Stimulated activated CD8-positive, alpha-beta memory T cell treated with anti-CD3 and anti-CD28 coated beads, Interleukin-7, amount 100 ng/mL, for 1 hour (primary cell): ENCODE measurements at places on chromosomes 6 and 20.

DNA sequence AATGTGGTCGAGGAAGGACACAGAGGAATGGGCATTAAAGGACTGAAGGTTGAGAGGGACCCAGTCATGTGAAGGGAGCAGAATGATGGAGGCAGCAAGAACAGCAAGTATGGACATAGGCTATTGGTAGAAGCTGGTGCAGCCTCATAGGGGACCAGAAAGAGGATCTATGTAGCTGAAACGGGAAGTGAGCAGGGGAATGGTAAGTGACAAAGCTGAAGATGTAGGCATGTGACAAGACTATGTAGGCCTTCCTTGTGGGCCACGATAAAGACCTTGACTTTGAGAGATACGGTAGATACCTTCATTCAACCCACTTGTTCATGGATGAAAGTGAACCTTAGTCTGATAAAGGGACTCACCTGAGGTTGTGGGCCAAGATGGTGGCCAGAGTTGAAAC lies 3.5 kb downstream of the CTNNBL1 start:
- DNase-seq = no peak

GRCh38 chr20:32891926-32892660 lies 33.4 kb downstream of the EFCAB8 start:
- no peak for DNase-seq

DNA sequence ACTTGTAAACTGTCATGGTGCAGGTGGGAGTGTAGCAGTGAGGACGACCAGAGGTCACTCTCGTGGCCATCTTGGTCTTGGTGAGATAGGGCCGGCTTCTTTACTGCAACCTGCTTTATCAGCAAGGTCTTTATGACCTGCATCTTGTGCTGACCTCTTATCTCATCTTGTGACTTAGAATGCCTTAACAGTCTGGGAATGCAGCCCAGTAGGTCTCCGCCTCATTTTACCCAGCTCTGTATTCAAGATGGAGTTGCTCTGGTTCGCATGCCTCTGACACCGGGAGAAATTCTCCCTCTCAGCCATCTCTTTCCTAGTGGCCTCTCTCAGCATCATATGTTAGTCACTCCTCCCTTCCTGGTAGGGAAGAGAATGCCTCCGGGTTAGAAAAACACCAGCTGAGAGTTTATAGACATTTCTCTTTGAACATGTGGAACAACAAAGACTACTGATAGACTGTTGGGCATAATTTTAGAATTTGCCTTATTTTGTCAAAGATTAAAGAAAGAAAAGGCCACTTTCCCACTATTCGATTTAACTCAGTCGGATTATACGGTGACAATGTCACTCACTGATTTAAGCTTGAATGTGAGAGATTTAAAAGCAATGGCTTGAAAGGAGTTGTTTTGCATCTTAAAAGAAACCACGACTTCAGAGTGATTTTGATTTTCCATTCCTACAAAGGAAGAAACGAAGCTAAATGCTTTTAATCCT lies 67.9 kb upstream of the SNX9 start:
- DNase-seq = no peak

DNA sequence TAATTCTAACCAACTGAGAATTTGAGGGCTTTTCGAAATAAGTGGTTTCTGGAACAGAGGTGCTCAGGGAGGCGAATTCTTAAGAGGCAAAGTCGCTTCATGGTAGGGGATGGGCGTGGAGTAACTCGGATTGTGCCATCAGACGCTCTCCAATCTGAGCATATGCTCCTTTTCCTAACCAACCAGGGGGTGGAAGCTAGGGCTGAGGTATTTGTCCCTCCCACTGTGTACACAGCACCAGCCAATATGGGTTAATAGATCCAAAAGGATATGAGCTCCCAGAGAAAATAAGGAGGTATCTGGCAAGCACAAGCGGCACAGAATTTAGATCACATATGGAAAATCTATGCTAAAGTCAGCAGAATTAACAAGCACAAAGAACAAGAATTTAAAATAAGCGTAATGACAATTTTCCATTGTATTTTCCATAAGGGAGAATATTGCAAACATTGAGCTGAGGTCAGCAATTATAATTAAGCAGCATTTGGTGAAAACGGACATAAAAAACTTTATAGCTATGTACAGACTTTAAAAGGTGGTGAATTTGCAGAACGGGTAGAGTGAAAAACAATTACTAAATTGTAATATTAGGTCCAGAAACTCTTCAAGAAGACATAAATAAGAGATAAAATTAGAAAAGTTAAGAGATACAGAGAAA lies 55.0 kb upstream of the PHACTR1 start:
- no peak for DNase-seq

DNA sequence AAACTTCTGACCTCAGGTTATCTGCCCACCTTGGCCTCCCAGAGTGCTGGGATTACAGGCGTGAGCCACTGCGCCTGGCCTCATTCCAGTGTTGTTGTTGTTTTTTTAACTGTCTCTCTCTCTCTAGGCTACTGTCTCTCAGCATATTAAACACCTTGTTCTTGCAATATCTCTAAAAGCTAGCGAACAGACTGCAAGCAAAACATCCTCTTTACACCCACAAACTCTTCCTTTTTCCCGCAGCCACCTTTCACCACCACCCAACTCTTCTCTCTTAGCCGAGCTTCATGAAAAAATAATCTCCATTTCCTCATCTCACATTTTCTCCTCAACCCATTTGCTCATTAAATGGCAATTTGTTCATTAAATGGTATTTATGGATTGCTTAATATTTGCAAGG lies 45.5 kb downstream of the SGK1 start:
- DNase-seq = no peak

GRCh38 chr20:36658300-36658699 lies 12.3 kb upstream of the SLA2 start:
- no peak for DNase-seq

DNA sequence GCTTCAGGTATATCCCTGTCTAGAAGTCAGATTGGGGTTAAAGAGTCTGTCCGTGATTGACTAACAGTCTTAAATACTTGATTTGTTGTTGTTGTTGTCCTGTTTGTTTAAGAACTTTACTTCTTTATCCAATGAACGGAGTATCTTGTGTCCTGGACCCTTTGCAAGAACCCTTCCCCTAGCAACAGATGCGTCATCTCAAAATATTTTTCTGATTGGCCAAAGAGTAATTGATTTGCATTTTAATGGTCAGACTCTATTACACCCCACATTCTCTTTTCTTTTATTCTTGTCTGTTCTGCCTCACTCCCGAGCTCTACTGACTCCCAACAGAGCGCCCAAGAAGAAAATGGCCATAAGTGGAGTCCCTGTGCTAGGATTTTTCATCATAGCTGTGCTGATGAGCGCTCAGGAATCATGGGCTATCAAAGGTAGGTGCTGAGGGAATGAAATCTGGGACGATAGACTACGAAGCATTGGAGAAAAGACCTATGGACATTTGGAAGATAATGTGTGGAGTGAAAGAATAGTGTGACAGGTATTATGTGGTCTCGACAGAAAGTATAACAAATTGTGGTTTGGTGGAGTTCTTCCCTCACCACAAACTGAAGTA lies at the start of gene HLA-DRA:
Gene HLA-DRA (plus strand): TSS at position 286 of the 613 bp plus-strand sequence. CDS start 64 bp downstream, at position 350.
- DNase-seq = no peak

DNA sequence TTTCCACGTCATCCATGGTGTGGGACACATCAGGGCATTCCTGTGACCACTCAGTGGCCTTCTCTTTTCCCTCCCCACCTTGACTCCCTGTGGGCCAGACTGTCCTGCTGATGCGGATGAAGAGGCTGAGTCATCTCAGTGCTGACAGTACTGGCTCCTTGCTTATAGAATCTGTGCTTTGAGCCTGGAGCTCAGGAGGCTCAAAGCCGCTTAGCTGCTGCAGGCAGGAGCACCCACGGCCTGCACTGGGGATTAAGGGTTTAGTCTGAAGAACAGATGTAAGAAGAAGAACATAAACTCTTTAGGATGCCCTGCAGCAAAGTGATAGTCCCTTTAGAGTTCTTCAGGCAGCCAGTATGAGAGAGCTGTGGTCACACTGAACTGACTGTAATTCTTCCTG lies 642.0 kb upstream of the CHD6 start:
- DNase-seq = no peak

DNA sequence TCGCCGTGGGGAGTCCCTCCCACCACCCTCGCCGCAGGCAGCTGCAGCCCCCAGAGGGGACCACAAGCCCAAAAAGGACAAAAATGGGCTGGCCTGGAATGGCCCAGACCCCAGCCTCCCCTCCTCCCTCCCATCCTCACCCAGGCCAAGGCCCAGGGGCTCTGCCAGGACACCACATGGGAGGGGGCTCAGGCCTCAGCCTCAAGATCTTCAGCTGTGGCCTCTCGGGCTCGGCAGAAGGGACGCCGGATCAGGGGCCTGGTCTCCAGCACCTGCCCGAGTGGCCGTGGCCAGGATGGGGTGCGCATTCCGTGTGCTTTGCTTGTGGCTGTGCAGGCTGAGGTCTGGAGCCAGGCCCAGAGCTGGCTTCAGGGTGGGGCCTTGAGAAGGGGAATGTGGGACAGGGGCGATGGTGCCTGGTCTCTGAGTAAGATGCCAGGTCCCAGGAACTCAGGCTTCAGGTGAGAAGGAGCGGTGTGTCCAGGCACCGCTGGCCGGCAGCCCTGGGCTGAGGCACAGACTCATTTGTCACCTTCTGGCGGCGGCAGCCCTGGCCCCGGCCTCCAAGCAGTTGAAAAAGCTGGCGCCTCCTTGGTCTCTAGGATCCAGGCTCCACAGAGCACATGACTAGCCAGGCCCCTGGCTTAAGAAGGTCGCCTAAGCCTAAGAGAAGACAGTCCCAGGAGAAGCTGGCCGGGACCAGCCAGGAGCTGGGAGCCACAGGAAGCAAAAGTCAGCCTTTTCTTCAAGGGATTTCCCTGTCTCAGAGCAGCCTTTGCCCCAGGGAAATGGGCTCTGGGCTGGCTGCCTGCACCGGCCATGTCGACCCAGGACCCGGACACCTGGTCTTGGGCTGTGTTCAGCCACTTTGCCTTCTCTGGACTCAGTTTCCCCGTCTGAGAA lies 35.2 kb upstream of the MRGBP start:
- DNase-seq = no peak

DNA sequence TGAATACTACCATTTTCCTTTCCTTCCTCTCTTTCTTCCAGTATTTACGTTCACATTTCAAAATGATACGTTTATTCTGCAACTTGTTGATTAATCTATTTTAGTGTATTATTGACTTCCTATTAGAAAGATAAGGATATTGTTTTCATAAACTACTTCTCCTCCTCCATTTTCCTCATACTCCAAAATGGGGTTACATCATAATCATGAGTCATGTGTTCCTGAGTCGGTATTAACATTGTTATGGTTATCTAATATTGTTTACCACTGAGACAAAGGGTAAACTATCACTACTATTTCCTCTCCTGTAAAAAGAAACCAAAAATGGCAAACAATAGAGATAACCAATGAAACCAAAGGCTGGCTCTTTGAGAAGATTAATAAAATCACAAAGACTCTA lies 126.5 kb upstream of the CDYL start:
- no peak for DNase-seq

DNA sequence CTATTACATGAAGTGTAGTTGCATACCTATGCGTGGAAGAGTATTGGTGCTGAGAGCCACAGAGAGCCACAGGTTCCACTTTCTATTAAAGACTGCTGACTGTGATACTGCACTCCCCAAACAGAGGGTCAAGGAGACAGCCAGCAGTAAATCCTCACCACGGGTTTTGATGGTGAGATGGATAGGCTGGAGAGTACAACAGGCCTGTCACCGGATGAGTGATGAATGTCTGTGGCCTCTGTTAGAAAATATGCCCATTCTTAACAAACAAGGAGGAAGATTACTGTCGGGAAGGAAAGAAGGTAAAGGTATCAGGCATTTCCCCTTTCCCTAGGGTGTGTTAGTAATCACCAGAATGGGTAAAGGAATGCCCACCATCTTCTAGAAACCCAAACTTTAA lies 286.5 kb downstream of the ALDH8A1 start:
- no peak for DNase-seq

- DNase-seq = no peak
Observed at GRCh38 chr6:163538331-163538730, 123.8 kb downstream of the QKI start.

DNA sequence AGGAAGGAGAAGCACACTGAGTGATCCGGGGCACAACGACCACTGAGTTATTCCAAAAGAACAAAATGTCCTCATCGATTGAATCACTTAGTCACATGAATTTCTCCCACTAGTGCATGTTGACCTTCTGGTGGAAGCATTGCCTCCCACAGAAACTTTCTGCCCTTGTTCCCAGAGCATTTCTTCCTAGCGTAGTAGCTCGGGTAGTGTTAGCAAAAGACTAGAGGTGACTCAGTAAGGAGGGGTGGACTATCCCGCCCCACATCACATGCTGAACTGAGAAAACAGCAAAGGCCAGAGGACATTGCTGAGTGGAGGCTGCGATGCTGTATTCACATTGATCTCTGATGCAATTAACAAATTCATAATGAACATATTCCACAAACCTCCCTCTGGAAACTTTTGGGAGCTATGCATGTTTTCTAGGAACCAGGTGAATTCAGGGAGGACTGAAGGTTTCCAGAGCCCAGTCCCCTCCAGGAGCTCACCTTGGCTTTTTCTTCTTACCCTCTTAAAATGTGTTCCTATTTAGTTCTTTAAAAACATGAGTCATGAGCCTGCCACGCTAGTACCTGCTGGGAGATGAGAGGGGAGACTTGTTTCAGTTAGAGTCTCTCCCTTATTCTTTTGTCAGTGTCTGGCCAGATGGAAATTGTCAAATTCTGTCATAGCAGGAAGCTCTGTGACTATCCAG lies 507.9 kb downstream of the CDH26 start:
- DNase-seq = no peak

GRCh38 chr20:38344107-38344701 lies 2.1 kb upstream of the LBP start:
- DNase-seq = no peak

GRCh38 chr6:125102891-125103290 lies 50.7 kb upstream of the TPD52L1 start:
- DNase-seq = no peak

- DNase-seq = no peak
Observed at GRCh38 chr6:109045493-109045892, 49.2 kb downstream of the SESN1 start.

DNA sequence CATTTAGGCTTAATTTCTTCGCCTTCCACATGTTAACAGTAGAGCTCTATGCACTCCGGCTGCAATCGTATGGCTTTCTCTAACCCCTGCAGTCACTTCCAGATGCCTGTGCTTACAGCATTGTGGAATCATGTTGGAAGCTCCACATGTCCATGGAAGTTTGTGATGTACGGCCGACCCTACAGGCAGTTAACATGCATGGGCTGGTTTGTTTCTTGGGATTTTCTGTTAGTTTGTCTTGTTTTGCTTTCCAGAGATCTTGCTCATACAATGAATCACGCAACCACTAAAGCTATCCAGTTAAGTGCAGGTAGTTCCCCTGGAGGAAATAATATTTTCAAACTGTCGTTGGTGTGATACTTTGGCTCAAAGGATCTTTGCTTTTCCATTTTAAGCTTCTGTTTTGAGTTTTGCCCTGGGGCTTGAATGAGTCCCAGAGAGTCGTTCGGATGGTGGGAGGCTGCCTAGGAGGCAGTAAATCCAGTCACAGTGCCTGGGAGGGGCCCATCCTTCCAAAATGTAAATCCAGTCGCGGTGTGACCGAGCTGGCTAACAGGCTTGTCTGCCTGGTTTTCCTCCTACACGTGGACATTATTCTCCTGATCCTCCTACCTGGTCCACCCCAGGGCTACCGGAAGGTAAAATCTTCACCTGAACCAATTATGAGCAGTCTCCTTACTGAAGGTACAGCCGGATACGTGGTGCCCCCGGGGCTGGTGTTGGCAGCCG lies 225.9 kb downstream of the SMOC2 start:
- no peak for DNase-seq
